Nucleus accumbens (tissue), 56 donors: ENCODE measurements at places on chromosomes 11 and 22.

- DNase-seq = no peak
Measured at GRCh38 chr22:30662040-30662439, 5.6 kb downstream of the DUSP18 start.

GRCh38 chr11:22466351-22466750 lies 128.2 kb downstream of the SLC17A6 start:
- no peak for DNase-seq

DNA sequence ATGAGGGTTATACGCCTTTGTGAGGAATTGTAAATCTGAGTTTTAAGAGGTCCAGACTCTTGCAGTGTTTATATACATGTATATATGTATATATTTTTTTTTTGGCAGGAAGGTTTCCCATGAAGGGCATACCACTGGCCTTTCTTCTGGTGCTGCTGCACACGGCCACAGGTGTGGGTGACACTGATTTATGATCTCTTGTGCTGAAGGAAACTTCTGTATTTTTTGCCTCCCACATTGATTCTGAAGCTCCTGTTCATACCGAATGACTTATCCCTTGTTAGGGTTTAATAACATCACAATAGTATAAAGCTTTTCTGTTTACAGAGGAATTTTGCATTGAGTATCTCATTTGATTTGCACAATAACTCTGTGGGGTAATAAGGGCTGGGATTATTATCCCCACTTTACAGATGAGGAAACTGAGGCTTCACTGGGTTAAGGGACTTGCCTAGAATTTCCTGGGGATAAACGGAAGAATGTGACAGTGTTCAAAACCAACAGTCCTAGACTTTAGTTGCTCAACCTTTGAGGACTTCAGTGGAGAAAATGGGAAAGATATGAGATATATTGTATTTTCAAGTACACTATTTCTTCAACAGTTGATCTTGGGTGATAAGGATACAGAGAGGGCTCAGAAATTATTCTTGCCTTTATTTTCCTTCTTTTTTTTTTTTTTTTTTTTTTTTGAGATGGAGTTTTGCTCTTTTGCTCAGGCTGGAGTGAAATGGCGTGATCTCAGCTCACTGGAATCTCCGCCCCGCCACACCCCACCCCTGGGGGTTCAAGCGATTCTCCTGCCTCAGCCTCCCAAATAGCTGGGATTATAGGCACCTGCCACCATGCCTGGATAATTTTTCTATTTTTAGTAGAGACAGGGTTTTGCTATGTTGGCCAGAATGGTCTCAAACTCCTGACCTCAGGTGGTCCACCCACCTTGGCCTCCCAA lies 70.1 kb downstream of the MICAL2 start:
- no peak for DNase-seq

GRCh38 chr22:27554106-27554811 lies 247.3 kb downstream of the MN1 start:
- DNase-seq = no peak
